Psoas muscle (tissue), 8 donors: ENCODE measurements at places on chromosomes 3 and 15. TPM values are rescaled to one million over a fixed set of nuclear protein-coding genes. Genes with fewer than 3 reads are reported as not detected.

DNA sequence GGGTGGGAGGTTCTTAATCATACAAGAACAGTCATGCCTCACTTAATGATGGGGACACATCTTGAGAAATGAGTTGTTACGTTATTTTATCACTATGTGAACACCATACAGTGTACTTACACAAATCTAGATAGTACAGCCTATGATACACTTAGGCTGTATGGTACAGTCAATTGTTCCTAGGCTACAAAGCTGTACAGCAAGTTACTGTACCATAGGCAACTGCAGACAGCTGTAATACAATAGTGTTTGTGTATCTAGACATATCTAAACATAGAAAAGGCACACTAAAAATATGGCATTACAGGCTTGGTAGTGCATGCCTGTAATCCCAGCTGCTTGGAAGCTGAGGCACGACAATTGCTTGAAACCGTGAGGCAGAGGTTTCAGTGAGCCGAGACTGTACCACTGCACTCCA, 55.7 kb upstream of the PLXND1 start:
- peaks cover 66% of the 10 kb centered on the region for H3K4me1 ChIP-seq
- peak; percentile 64 for DNase-seq
- H3K27ac ChIP-seq, result peak overlapping the region; percentile 94
- H3K4me3 ChIP-seq, result peak overlapping the region; percentile 52
- H3K36me3 ChIP-seq, result no peaks in the 10 kb centered on the region

GRCh38 chr15:92417716-92418115, 24.0 kb downstream of the ST8SIA2 start:
- H3K36me3 ChIP-seq, result no peaks in the 10 kb centered on the region
- H3K27ac ChIP-seq, result no peak overlapping the region
- no peaks in the 10 kb centered on the region for H3K27me3 ChIP-seq
- H3K4me3 ChIP-seq, result no peak overlapping the region
- no peak for DNase-seq

- H3K4me3 ChIP-seq, result peak overlapping the region; percentile 92
- H3K4me1 ChIP-seq, result peaks cover 55% of the 10 kb centered on the region
- no peaks in the 10 kb centered on the region for H3K27me3 ChIP-seq
- H3K36me3 ChIP-seq, result no peaks in the 10 kb centered on the region
- H3K27ac ChIP-seq, result peak overlapping the region; percentile 99
These were observed 731 bp downstream of the FYTTD1 start for GRCh38 chr3:197750396-197750831.

GRCh38 chr3:101529816-101530685, 17.0 kb upstream of the SENP7 start:
- no peak overlapping the region for H3K27ac ChIP-seq
- DNase-seq, result no peak
- H3K4me3 ChIP-seq, result no peak overlapping the region
- H3K4me1 ChIP-seq, result peaks cover 2% of the 10 kb centered on the region

DNA sequence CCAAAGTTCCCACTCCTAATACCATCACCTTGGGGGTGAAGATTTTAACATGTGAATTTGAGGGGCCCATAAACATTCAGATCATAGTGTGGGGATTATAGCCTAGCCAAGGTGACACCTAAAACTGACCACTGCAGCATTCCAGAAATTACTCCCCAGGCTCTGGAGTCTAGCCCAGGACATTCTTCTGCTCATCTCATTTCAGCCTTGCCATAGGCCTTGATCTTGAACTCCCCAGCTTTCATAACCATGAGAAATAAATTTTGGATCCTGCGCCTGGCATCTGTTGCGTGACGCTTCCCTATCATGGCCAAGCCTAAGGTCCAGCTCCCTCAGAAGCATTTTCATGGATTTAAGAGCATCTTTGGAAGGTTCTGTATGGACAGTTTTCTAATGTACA, 502.9 kb upstream of the THBS1 start:
- no peak overlapping the region for H3K4me3 ChIP-seq
- H3K27me3 ChIP-seq, result no peaks in the 10 kb centered on the region
- H3K4me1 ChIP-seq, result no peaks in the 10 kb centered on the region
- no peaks in the 10 kb centered on the region for H3K36me3 ChIP-seq
- no peak overlapping the region for H3K27ac ChIP-seq

Gene CACNA2D2
- total RNA-seq, result 0.94 TPM

Gene PLCB2
- total RNA-seq, result 4.0 TPM
